ENCODE measurements at places on chromosomes 6 and 20.

DNA sequence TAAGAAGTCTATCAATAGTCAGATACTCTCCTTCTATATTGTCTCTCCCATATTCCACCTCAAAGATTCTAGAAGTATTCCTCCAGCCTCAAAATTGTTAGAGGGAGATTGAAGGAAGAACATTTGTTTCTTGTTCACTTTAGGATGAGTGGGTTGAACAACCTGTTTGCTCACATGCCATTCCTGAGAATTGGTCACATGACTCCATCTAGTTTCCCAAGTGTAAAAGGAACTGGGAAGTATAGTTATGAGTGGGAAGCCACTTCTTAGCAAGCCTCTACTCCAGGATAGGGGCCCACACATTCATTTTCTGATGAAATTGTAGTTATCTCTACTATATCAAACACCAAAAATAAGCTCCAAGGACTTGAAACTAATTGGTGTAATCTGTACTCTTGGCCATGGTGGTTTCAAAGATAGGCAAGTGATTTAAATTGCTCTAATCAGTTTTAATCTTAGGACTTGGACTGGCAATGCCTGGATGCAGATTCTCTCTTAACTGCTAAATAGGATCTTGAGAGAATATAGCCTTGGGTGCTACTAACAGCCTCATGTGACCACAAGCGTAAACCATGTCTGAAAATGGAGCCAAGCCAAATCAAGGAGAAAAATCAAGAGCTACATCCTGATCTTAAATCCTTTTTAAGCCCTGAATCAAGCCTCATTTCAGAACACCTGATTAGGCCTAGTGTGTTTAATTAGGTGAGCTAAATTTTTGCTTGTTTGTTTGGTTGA lies 758.7 kb upstream of the MAN1A1 start:
- no peak for DNase-seq

GRCh38 chr6:167119670-167120582 lies 3.0 kb upstream of the CCR6 start:
- DNase-seq: no peak

DNA sequence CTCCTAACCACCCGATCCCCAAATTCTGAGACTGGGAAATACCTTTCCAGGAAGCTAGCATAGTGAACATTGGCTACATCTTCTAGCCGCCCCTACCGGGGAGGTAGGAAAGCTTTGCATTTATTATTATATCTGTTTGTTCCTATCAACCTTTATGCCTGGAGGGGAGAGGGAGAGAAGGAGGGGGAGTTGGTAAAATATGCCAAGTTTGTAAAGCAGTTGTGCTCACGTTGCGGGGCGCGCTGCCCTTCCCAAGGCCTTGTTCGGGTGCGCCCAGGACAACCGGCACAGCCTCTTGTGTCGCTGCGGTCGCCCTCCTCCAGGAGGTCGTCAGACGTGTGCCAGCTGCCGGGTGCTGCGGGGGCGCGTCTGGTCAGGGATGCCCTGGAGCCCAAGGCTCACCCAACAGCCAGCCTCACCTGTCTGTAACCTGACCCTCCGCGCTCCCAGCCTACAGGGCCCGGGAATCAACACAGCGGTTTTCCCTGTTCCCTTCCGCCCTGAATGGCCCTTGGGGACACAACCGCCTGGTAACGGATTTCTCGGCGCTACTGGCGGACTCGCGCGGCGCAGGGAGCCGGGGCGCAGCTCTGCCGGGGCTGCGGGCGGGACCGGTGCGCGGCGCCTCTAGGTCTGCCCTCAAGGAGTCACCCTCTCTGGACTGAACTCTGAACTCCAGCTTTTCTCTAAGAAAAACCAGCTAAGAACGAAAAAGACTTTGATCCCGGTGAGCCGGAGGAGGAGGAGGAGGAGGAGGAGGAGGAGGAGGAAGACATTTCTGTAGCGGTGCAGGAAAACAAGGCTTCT lies 1.1 kb upstream of the OVOL2 start:
- peak; percentile 94 for DNase-seq

DNA sequence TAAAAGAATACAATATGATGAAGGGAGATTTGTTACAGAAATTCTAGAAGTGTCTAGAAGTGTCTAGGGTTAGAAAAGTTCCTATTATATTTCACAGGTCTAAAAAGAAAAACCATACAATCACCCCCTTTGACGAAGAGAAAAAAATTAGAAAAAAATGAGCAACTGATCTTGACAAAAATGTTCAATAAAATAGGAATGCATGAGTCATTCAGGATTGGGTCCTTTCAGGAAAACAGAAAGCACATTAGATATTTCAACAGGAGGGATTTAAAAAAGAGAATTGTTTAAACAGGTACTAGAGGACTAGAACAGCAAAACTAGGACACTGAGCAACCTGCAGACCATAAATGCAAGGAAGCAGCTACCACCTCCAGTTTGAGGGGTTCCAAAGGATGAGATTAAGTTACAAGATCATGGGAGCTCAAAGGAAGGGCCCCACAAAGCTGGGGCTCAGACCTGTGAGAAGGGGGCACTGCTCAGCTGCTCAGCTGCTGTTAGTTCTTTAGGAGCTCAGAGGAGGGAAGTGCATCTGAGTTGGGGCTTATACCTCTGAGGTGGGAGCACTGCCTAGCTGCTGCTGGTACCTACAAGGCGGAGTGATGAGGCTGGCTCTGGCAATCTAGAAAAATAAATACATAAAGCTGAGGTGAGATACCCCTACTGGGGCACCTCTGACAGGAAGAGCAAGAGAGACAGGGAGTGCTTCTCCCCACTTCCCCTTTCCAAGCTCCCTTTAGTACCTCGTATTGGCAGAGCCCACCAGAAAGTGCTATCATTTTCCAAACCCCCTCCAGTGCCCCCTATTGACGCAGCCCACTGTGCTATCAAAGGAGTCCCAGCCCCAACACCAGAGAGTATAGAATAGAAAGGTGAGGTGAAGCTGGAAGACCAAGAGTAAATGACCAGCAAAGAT lies 27.1 kb upstream of the BEND6 start:
- DNase-seq: no peak

- no peak for DNase-seq
Observed at GRCh38 chr6:137928286-137928685, 61.2 kb downstream of the TNFAIP3 start.

- DNase-seq: no peak
Observed at GRCh38 chr6:18362058-18362561, 25.0 kb upstream of the RNF144B start.

- DNase-seq: no peak
Observed at GRCh38 chr6:116363759-116364158, 7.0 kb upstream of the DSE start.

- DNase-seq: no peak
Observed at GRCh38 chr6:98002678-98003077, 719.7 kb upstream of the MMS22L start.

- no peak for DNase-seq
Observed at GRCh38 chr6:25617997-25618396, 34.0 kb upstream of the SCGN start.

DNA sequence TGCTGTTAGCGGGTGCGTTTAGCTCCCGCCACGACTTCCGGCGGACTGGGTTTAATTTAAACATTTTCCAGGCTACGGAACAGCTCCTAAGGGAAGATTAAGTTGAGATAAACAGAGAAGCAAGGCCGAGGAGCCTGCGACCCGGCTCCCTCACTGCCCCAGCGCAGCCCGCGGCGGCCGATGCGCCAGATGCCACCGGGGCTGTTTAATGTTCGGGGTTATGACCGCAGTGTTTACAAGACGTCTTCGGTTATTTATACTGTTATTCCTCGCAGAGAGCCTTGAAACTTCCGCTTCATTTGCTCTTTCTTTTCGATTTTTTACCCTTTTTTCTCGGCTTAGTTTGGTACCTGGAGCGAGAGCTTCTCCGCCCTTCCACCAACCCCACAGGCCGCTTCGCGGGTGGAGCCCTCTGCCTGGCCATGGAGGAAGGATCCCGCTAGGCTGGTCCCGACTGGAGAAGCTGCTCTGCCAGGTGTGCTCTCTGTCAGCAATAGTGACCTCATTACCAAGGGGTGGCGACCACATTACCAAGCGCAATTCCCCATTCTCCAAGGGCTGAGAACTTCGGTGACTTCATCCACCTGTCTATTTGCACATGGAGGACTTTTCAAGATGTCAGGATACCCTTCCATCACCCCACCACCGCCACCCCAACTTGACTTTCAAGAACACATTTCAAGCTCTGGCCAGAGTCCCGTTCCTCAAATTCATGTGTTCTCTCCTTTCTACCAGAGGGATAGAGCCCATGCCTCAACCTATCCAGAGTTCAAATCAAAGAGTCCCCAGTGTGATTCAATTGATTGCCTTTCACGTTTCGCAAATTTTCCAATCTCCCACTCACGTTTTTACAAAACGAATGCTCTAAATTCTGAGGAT lies 4.1 kb downstream of the TCF21 start:
- DNase-seq: no peak

DNA sequence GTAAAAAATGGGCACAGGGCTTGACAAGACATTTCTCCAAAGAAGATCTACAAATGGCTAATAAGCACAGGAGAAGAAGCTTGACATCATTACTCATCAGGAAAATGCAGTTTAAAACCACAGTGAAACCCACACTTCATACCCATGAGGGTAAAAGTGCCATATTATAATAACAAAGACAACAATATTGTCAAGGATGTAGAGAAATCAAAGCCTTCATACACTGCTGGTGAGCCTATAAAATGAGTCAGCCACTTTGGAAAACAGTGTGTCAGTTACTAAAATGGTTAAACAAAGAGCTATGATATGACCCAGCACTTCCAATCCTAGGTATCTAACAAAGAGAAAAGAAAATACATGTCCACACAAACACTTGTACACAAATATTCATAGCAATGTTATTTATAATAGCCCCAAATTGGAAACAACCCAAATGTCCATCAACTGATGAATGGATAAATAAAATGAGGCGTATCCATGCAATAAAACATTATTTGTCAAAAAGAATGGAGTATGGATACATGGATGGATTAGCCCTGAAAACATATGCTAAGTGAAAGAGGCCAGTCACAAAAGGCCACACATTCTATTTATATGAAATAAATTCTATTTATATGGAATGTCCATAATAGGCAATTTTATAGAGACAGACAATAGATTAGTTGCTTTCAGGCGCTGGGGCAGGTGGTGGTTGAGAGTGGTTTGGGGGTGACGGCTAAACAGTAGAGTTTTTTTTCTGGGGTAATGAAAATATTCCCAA lies 11.5 kb upstream of the IL20RA start:
- DNase-seq: no peak

GRCh38 chr6:30720738-30721197 lies 616 bp downstream of the TUBB start:
- peak; percentile 65 for DNase-seq

- no peak for DNase-seq
Observed at GRCh38 chr6:154614101-154614500, 103.6 kb upstream of the CNKSR3 start.

- no peak for DNase-seq
Observed at GRCh38 chr6:134402372-134402984, 84.6 kb upstream of the SGK1 start.

DNA sequence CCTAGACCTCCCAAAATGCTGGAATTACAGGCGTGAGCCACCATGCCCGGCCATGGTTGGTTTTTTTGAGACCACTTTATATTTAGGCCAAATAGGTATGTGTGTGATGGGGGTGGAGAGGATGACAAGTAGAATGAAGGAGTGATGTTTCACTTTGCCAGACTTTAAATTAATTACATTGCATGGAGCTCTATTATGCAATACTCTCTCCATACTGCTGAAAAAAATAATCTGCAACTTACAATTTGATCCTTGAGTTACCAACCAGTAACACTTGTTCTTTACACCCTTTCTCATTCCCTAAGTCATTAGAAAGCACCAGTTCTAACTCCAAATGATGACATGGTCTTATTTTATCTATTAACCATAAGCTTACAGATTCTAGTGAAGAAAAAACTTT lies 26.8 kb downstream of the GINM1 start:
- no peak for DNase-seq

GRCh38 chr6:123994168-123994567 lies 190.5 kb downstream of the NKAIN2 start:
- no peak for DNase-seq

DNA sequence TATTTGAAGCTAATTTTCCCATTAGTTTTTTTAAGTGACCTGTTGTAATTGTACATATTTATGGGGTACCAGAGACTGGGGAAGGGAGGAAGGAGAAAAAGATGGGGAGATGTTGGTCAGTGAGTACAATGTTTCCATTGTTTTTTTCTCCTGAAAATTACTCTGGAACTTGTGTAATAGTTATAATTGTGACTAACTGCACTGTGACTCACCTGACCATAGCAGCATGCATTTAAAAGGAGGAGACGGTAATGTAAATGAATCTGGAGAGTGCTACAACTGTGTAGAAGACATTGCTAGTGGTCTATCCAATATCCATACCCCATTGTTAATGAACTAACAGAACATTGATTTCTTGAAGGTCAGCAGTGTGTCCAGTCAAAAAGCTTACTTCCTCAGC lies 133.4 kb downstream of the RFPL4B start:
- no peak for DNase-seq

DNA sequence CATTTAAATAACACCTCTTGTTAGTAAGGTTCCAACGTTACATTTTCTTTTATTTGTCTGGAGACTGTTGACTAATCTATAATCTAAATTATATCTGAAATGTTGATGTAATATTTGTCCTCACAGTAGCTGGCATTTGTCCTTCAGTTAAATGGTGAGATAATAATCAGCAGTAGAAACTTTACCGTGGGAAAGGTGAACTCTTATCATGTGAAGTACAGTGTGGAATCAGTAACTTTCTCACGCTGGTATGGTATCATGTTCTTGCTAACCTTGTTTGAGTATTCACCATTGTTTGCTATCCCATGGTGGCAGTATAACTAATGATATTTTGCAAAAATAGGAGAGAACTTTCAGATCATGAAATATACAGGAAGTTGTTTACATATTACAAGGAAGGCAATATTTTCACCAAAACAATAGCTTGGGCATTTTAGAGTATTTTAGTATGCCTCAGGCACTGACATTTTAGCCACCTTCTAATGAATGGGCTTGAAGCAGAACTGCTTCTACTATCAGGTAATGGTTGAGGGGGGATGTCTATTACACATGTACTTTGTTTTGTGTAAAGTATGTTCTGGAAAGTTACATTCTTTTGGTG lies 4.8 kb downstream of the GMNN start:
- no peak for DNase-seq

DNA sequence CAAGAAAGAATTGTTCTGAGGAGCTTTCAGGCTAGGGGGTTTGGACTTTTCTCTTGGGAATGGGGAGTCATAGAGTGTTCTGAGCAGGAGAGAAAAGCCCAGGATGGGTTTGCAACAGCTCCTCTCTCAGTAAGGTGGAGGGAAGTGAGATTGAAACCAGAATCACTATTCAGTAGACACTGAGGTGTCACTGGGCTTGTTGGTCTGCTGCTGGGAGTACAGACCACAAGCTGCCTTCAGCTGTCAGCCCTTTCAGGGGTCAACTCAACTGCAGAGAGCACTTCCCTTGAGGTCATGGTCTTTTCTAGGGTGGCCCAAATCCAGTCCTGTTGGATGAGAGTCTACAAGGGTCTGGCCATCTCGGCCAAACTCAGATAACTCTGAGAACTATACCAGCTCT lies 12.9 kb upstream of the FOXA2 start:
- no peak for DNase-seq

DNA sequence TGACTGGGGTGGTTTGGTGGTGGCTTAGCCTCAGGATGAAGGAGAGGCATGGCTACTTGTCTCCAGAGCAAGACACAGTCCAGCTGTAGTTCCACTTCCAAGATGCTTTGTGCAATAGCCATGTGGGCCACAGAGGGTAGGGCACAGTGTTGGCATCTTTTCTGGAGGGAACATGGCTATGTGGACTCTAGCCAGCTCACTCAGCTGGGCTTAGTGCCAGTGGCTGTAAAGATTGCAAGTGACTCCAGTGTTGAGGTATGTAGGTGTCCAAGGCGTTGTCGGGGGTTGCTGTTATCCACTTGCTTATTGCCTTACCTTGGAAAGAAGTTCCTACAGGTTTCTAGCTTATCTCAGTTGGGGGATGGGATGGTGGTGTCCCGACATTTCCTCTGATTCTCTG lies 233.4 kb downstream of the CD109 start:
- DNase-seq: no peak
